ENCODE measurements at places on chromosomes 13 and 19.

DNA sequence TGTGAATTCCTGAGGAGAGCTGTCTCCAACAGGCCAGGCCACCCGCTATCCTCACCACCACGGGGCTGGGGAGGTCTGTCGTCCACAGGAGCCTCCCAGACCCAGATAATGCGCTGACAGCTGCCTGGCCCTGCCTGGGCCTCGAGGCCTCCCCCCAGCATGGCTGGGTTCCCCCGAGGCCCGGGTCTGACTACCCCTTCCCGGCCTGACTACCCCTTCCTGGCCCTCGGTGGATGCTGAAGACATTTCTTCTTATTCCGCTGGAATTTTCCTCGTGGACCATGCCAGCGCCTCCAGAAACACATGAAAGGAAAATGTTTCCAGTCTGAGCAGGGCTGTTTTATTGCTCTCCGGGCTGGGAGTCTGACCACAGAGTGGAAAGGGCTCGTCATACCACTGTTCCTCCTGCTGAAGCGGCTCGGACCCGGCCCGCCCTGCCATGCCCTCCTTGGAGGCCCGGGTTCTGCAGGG is 16.8 kb upstream of the COMP start:
- DNase-seq, result no peak

DNA sequence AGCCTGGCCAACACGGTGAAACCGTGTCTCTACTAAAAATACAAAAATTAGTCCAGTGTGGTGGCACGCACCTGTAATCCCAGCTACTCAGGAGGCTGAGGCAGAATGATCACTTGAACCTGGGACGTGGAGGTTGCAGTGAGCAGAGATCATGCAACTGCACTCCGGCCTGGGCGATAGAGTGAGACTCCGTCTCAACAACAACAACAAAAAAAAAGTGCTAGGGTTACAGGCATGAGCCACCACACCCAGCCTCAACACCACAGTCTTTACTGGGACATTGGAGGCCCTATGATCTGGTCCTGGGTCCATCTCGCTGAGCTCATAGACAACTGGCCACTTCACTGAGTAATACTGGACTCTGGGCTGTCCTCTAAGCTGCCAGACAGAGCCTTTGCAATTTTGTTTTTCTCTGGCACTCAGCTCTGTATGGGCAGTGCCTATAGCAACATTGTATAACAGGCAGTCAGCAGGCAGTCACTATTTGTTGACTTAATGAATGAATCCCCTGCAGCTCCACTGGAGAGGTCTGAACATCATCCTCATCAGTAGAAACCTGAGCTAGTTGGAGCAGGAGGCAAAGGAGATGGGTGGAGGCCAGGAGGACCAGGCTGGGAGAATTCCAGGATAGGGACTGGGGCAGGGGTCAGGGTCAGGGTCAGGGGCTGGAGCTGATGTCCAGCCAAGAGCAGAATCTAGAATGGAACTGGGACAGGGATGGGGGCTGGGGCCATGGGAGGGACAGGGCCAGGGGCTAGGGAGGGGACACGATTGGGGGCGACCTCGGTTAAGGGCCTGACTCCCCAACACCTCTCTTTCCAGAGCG is 8.1 kb downstream of the BLOC1S3 start:
- DNase-seq, result no peak

DNA sequence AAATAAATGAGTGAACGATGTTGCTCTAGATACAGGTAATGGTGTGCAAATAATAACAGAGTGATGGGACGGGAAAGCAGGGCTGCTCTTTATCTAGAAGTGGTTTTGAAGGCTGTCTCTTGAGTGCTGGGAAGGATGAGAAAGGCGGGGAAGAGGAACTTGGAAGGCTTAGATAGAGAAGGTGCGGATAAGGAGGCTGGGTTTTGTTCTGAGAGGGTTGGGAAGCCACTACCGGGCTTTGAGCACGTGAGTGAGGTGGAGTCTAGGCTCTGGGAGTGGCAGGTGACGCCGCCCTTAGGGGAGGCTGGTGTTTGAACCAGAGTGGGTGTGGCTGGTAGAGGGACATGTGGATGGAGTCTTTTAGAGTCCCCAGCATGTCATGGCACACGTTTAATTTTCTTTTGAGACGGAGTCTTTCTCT is 811 bp downstream of the ARMC6 start:
- peak; percentile 35 for DNase-seq

DNA sequence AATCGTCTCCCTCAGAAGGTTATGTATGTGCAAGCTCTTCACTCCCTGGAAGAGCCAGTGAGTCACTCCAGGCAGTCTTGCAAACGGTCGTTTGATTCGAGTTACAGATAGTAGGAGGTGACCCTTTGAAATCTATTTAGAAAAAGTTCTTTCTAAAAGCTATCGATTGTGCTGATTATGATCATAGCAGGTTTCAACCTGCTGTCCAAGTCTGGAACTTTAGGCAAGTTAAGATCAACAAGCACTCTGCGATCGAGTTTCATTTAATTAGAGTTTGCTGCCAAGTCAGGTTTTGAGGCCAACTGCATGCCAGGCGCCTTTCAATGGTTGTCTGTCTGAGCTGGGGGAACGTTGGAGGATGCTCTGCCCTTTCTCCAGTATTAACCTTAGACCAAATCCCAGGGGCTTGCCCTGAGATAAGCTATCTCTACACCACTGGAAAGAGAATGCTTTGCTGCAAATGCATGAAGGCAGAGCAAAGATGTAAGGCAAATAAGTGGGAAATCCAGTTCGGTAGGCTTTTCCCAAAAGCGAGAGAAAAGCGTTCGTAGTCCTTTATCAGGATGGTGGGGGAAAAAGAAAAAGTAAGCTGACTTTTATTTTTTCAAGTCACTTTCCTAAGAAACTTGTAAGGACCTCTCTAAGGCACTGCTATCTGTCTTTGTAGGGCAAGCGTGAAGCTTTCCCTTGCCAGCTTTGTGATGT is 287.5 kb downstream of the ATP8A2 start:
- no peak for DNase-seq

DNA sequence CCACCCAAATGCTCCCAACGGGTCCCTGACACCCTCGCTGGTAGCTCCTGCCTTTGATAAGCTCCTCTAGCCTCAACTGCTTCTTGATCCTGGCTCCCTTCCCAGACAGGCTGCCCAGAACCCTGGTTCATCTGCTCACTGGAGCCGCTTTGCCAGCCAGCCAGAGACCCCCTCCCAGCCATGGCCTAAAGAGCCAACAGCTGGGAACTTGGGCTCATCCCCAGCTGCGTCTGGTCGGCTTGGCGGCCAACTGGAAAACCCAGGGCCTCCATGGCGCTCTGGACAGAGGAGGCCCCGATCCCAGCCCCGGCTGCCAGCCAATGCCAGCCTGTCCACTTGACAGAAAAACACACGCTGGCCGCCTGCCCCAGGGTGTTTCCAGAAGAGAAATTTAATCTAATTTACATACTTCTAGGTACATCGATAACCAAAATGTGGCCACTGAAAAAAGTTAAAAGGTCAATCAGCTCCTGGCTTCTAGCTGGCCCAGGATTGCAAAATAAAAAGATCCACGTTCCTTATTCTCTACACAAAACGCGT is 3.0 kb upstream of the AKAP8L start:
- DNase-seq, result no peak

DNA sequence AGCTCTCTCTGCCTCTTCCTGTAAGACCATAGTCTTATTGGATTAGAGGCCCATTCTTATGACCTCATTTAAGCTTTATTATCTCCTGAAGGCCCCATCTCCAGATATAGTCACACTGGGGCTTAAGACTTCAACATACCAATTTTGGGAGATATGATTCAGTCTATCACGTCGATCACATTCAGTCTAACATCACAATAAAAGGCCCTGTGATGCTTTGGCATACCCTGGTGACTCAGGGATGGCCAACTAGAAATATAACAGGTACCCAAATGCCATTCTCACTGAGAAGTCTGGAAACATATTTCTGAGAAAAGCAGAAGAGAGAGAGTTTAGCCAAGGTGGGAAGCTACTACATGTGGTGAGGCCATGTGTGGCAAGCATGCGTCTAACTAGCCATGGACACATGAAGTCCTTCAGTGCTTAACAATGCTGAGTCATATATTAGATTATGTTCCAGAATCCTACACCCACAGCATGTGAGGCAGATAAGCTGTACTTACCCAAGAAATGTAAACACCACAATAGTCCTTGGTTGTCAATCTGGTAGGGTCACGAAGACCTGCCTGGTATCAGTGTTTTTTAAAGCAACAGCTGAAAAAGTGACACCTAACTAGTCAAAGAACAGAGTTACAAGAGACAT is 485.1 kb downstream of the FOXO1 start:
- no peak for DNase-seq

DNA sequence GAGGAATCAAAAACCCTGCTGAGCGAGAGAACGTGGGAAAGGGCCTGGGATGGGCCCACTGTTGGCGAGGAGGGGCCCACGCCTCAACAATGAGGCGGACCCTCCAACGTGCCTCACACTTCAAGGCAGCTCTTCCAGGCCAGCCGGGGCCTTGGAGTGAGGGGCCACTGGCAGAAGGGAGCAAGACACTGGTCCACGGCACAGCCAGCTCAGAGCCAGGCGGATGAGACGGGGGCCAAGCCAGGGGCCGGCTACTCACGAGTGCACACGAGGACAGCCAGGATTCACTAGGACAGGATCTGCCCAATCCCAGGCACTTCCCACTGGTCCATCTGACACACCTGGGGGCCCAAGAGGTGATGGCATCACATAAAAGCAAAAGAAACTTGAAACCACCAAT is 20.5 kb downstream of the ELL start:
- no peak for DNase-seq

- DNase-seq, result no peak
Observed at GRCh38 chr19:41367848-41368301, 3.9 kb upstream of the B9D2 start.

DNA sequence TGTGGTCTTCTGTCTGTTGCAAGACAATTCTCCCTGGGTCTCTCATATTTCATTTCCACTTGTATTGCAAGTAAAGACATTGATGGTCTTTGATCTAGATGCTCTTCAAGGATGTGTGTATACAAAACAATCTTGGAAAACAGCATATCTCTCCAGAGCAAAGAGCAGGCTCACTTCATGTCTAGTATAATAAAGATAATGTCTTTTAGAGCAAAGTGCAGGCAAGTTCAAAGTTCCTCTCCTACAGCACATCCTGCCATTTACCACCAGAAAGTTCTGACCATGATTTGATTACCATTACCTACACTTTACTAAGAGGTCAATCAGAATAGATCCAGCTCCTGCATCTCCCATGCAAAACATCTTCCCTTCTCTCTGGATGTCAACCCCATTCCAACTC is 162.8 kb downstream of the DIAPH3 start:
- no peak for DNase-seq

DNA sequence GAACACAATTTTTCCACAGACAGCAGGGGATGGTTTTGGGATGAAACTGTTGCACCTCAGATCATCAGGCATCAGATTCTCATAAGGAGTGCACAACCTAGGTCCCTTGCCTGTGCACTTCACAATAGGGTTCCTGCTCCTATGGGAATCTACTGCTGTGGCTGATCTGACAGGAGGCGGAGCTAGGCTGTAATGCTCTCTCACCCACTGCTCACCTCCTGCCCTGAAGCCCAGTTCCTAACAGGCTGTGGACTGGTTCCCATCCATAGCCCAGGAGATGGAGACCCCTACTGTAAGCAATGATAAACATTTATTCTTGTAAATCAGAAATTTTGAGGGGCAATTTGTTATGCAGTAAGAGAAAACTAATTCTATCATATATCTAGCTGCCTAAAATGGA is 1234.7 kb downstream of the SLITRK1 start:
- no peak for DNase-seq

DNA sequence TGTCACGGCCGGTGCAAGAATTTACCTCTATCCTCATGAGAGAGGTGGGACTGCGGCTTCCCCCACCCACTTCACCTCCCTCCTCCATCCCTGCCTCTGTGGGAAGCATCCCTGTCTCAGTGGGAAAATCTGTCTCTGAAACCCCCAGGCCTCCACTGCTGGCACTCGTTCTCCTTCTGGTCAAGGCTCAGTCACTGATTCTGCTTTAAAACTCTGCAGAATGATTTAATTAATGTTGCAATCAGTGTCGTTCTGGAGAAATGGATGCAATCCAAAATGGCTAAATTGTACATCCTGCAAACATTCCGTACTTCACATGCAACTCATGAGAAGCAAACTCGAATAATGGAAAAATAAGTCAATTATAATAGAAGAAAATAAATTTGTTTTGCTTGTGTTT is 5.6 kb downstream of the RASL11A start:
- no peak for DNase-seq

- no peak for DNase-seq
Observed at GRCh38 chr13:110037925-110038573, 251.7 kb upstream of the IRS2 start.

- DNase-seq, result no peak
Observed at GRCh38 chr19:2338751-2339643, 10.5 kb downstream of the SPPL2B start.

GRCh38 chr19:4541114-4541805 is 1.4 kb upstream of the LRG1 start:
- no peak for DNase-seq

- no peak for DNase-seq
Observed at GRCh38 chr19:10797078-10797477, 38.9 kb downstream of the TMED1 start.

- DNase-seq, result no peak
Observed at GRCh38 chr13:91523116-91523515, 124.7 kb downstream of the GPC5 start.

- DNase-seq, result no peak
Observed at GRCh38 chr19:47495478-47496372, 11.7 kb upstream of the KPTN start.

DNA sequence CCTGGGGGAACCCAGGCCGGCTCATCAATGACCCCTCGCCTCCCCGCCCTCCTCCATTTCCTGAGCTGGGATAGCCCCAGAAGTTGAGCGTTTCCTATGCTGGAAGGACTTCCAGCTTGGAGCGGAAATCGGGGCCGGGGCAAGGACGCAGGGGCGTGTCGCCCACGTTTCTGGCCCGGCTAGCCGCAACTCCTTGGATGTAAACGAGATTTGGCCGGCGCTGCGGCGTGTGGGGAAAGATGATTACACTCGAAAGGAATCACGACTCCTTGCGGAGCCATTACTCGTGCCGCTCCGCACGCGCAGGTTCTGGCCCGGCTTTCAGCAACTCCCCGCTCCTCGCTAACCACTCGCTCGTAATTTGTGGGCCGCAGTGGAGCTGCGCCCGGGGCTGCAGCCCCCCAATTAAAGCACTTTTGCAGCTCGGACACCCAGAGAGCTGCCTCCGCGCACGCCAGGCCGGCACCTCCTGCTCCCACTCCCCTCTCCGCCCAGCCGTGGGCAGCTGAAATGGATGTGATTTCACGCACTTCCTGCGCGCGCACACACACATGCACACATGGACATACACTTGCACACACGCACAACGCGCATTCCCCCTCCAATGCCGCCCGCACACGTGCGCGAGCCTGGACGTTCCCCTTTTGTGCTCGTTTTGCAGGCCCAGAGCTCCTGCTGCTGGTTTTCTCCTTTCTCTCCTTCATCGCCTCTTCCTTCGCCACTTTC is 15.7 kb downstream of the ZIC5 start:
- DNase-seq, result no peak

DNA sequence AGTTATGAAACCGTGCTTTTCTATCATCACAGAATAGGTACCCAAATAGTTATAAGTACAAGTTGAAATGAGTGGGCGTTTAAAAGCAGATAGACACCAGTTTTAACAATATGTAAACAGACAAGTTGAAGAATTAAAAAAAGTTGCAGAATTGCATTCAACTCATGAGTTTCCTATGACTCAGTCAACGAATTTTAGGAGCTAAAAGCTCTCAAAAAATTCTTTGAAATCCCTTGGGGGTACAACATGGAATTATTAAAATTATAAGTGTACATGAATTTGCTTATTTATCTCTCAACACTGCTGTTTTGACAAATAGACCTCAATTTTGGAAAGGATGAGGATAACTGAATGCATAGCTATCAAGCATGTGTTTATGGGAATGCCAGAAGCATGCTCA is 693.4 kb downstream of the PCDH9 start:
- no peak for DNase-seq

Data from stimulated activated CD8-positive, alpha-beta memory T cell treated with anti-CD3 and anti-CD28 coated beads, Interleukin-15, amount 100 ng/mL, for 1 hour (primary cell).